ENCODE measurements at places on chromosomes 6 and 20.

- no peaks in the 10 kb centered on the region for H3K27me3 ChIP-seq
- no peaks in the 10 kb centered on the region for H3K4me1 ChIP-seq
- no peak overlapping the region for H3K4me3 ChIP-seq
- no peak for DNase-seq
- no peak overlapping the region for H3K27ac ChIP-seq
- no peaks in the 10 kb centered on the region for H3K36me3 ChIP-seq
These were observed 338.3 kb upstream of the CHD6 start for GRCh38 chr20:41956338-41957074.

- no peaks in the 10 kb centered on the region for H3K27me3 ChIP-seq
- H3K36me3 ChIP-seq = no peaks in the 10 kb centered on the region
- DNase-seq = no peak
These were observed 76.4 kb downstream of the PHACTR2 start for GRCh38 chr6:143754204-143754603.

DNA sequence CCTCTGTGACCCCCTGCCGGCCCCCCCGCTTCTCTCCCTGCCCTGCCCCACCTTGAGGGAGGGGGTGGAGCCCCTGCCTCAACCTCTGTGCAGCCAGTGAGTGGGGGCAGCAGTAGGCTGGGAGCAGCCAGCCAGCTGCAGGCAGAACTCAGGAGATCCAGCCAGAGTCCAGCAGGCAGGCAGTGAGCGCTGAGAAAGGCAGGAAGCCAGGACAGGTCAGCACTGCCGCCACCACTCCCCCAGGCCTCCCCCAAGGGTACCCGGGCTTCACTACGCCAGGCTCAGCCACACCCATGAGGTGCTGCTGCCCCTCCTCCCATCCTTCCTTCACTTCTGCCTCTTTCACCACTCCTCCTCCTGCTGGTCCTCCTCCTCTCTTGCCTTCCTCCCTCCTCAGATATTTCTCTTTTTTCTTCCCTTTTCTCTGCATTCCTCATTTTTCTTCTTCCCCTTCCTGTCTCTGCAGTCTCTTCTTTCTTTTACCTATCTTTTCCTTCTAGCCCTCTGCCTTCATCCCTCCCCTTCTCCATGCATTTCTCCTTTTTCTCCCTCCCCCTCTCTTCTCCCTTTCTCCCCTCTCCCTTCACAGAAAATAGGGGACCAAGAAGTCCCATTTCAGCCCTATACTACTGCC is 11.5 kb downstream of the TMEM63B start:
- H3K36me3 ChIP-seq = peaks cover 92% of the 10 kb centered on the region
- H3K27ac ChIP-seq = no peak overlapping the region
- no peaks in the 10 kb centered on the region for H3K27me3 ChIP-seq
- H3K4me1 ChIP-seq = peaks cover 3% of the 10 kb centered on the region
- no peak for DNase-seq
- H3K4me3 ChIP-seq = no peak overlapping the region

GRCh38 chr6:130322673-130323268 is 43.0 kb upstream of the TMEM200A start:
- no peak overlapping the region for H3K4me3 ChIP-seq
- no peaks in the 10 kb centered on the region for H3K4me1 ChIP-seq
- no peaks in the 10 kb centered on the region for H3K36me3 ChIP-seq
- no peaks in the 10 kb centered on the region for H3K27me3 ChIP-seq
- H3K27ac ChIP-seq = no peak overlapping the region
- no peak for DNase-seq

DNA sequence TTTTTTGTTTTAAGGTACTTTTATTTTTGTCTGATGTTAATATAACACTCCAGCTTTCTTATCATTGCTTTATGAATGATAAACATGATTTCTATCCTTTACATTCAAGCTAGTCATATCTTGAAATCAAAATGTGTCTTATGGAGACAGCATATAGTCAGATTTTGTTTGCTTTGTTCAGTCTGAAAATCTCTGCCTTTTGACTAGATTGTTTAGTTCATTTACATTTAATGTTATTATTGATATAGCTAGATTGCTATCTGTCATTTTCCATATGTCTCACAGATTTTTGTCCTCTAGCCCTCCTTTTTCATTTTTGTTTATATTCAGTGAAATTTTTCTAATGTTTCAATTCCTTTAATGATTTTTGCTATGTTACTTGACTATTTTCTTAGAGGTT is 332.8 kb downstream of the SMOC2 start:
- no peak overlapping the region for H3K27ac ChIP-seq
- H3K4me3 ChIP-seq = no peak overlapping the region
- no peaks in the 10 kb centered on the region for H3K4me1 ChIP-seq
- H3K36me3 ChIP-seq = no peaks in the 10 kb centered on the region
- H3K27me3 ChIP-seq = no peaks in the 10 kb centered on the region

- no peaks in the 10 kb centered on the region for H3K4me1 ChIP-seq
- no peak overlapping the region for H3K4me3 ChIP-seq
- no peaks in the 10 kb centered on the region for H3K27me3 ChIP-seq
- DNase-seq = no peak
- no peaks in the 10 kb centered on the region for H3K36me3 ChIP-seq
These were observed 244.1 kb upstream of the QKI start for GRCh38 chr6:163170294-163170883.

DNA sequence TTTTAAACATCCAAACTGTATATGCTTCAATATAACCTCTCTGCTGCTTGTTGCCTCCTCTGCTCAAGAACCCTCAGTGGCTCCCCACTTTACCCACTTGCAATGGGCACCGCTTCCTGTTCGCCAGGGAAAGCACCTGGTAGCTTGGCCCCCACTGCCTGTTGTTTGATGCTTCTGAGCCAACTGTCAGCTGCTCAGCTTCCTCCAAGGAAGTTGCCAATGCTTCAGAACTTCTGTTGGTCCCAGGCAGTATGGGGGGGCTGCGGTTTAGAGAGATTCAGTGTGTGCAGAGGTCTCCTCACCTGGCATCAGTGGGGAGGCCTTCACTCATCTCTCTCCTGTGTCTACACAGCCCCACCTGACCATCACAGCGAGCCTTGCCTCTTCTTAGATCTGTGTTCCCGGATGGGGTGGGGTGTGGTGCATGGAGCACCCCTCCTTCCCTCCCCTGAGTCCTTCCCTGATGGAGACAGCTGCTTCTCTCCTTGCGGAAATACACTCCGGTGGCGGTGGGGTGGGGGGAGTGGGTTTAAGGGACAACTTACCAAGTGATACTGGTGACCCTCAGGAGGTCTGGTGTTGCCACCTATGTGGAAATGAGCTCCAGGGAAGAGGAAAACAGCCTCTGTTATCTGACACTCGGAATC is 308.1 kb downstream of the CDH26 start:
- peaks cover 19% of the 10 kb centered on the region for H3K27me3 ChIP-seq
- no peaks in the 10 kb centered on the region for H3K4me1 ChIP-seq

- H3K4me1 ChIP-seq = no peaks in the 10 kb centered on the region
- H3K4me3 ChIP-seq = no peak overlapping the region
- no peak for DNase-seq
These were observed 25.5 kb upstream of the SMIM26 start for GRCh38 chr20:18541741-18542140.

GRCh38 chr6:73796881-73797280 is 100.9 kb downstream of the CD109 start:
- H3K27me3 ChIP-seq = no peaks in the 10 kb centered on the region
- no peak overlapping the region for H3K4me3 ChIP-seq
- H3K27ac ChIP-seq = no peak overlapping the region
- DNase-seq = no peak
- H3K36me3 ChIP-seq = peaks cover 5% of the 10 kb centered on the region

- no peak overlapping the region for H3K27ac ChIP-seq
- peaks cover 5% of the 10 kb centered on the region for H3K4me1 ChIP-seq
- H3K27me3 ChIP-seq = no peaks in the 10 kb centered on the region
- H3K4me3 ChIP-seq = no peak overlapping the region
These were observed 26.3 kb downstream of the SPDEF start for GRCh38 chr6:34529665-34530327.

- no peaks in the 10 kb centered on the region for H3K27me3 ChIP-seq
- H3K27ac ChIP-seq = no peak overlapping the region
- H3K36me3 ChIP-seq = no peaks in the 10 kb centered on the region
- no peak overlapping the region for H3K4me3 ChIP-seq
- DNase-seq = no peak
- no peaks in the 10 kb centered on the region for H3K4me1 ChIP-seq
These were observed 499.0 kb upstream of the RNF217 start for GRCh38 chr6:124463271-124463670.

GRCh38 chr6:168095171-168095691 is 16.2 kb upstream of the FRMD1 start:
- H3K36me3 ChIP-seq = no peaks in the 10 kb centered on the region
- no peaks in the 10 kb centered on the region for H3K27me3 ChIP-seq
- H3K4me1 ChIP-seq = no peaks in the 10 kb centered on the region
- no peak overlapping the region for H3K27ac ChIP-seq
- DNase-seq = no peak
- no peak overlapping the region for H3K4me3 ChIP-seq

DNA sequence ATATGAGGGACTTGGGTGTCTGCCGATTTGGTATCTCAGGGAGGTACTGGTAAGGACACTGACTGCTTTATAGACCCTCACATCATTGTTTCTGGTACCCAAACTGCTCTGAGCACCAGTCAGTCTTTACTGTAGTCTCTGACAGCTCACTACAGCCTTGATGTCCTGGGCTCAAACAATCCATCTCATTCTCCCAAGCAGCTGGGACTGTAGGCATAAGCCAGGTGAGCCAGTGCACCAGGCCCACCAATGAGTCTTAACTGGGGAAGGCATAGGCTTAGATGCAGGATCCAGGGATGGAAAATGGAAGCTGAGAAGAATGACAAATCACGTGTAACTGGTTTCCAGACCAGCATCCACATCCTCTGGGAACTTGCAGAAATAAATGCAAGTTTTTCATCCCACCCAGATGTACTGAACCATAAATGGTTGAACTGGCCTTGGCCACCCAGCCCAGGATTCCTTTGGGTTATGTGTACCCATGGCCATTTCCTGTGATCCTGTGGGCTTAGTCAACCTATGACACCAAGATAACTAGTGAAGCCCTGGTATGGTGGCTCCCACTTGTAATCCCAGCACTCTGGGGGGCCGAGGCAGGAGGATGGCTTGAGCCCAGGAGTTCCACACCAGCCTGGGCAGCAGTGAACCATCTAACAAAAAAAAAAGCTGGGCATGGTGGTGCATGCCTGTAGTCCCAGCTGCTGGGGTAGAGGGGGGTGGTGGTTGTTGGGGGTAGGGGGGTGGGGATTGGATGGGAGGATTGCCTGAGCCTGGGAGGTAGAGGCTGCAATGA is 5.8 kb downstream of the TUBB start:
- no peaks in the 10 kb centered on the region for H3K4me1 ChIP-seq
- H3K27me3 ChIP-seq = no peaks in the 10 kb centered on the region
- H3K4me3 ChIP-seq = no peak overlapping the region
- no peak for DNase-seq
- H3K36me3 ChIP-seq = peaks cover 66% of the 10 kb centered on the region

GRCh38 chr6:161214722-161215121 is 59.1 kb downstream of the AGPAT4 start:
- no peaks in the 10 kb centered on the region for H3K4me1 ChIP-seq
- H3K4me3 ChIP-seq = no peak overlapping the region
- H3K27me3 ChIP-seq = no peaks in the 10 kb centered on the region

- H3K4me3 ChIP-seq = no peak overlapping the region
- no peaks in the 10 kb centered on the region for H3K27me3 ChIP-seq
- H3K36me3 ChIP-seq = no peaks in the 10 kb centered on the region
- no peaks in the 10 kb centered on the region for H3K4me1 ChIP-seq
- no peak for DNase-seq
These were observed 44.4 kb upstream of the LOC128125822 start for GRCh38 chr6:63527658-63528514.

GRCh38 chr6:49519660-49520059 is 19.9 kb downstream of the GLYATL3 start:
- no peaks in the 10 kb centered on the region for H3K4me1 ChIP-seq
- H3K27me3 ChIP-seq = no peaks in the 10 kb centered on the region
- H3K4me3 ChIP-seq = no peak overlapping the region
- H3K36me3 ChIP-seq = no peaks in the 10 kb centered on the region
- no peak overlapping the region for H3K27ac ChIP-seq

DNA sequence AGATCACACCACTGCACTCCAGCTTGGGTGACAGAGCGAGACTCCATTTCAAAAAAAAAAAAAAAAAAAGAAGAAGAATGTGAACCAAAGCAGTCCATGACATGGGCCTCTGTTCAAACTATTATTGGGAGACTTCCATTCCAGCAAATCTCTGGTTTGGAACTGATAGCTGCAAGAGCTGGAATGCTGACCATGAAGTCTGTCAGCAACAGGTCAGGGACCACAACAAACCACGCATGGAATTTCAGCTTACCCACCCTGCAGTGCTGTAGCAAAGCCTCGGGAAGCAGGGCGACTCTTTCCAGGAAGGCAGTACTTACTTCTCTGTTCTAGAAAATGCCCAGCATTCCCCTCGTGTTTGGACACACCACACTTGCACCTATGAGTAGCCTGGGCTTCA is 34.1 kb upstream of the TBC1D7 start:
- H3K27me3 ChIP-seq = no peaks in the 10 kb centered on the region
- H3K36me3 ChIP-seq = peaks cover 21% of the 10 kb centered on the region
- no peak overlapping the region for H3K4me3 ChIP-seq

GRCh38 chr6:17907406-17908229 is 79.8 kb downstream of the KIF13A start:
- DNase-seq = peak; percentile 89
- H3K27ac ChIP-seq = peak overlapping the region; percentile 26
- H3K36me3 ChIP-seq = no peaks in the 10 kb centered on the region
- H3K4me1 ChIP-seq = peaks cover 28% of the 10 kb centered on the region
- H3K4me3 ChIP-seq = no peak overlapping the region
- no peaks in the 10 kb centered on the region for H3K27me3 ChIP-seq

- H3K36me3 ChIP-seq = no peaks in the 10 kb centered on the region
- H3K27ac ChIP-seq = no peak overlapping the region
- no peaks in the 10 kb centered on the region for H3K27me3 ChIP-seq
- H3K4me1 ChIP-seq = no peaks in the 10 kb centered on the region
- no peak for DNase-seq
These were observed 312.9 kb upstream of the ARID1B start for GRCh38 chr6:156464100-156464878.

DNA sequence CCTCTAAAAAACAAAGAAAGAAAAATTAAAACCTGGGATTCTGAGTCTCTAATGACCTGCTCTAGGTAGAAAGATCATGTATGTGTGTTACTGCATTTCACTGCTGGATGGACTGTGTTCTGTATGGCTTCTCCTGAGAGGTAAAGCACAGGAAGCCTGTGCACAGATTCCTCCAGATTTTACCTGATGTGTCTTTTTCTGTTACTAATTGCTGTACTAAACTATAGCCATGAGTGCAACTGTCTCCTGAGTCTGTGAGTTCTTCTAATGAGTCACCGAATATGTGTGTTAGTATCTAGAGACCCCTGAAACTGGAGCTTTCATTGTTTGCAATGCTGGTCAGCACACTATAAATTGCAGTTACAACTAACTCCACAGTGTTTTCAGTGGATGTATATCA is 270.8 kb downstream of the CDKAL1 start:
- no peak overlapping the region for H3K4me3 ChIP-seq
- peak overlapping the region; percentile 5 for H3K27ac ChIP-seq
- no peak for DNase-seq
- peaks cover 9% of the 10 kb centered on the region for H3K36me3 ChIP-seq
- H3K27me3 ChIP-seq = no peaks in the 10 kb centered on the region

DNA sequence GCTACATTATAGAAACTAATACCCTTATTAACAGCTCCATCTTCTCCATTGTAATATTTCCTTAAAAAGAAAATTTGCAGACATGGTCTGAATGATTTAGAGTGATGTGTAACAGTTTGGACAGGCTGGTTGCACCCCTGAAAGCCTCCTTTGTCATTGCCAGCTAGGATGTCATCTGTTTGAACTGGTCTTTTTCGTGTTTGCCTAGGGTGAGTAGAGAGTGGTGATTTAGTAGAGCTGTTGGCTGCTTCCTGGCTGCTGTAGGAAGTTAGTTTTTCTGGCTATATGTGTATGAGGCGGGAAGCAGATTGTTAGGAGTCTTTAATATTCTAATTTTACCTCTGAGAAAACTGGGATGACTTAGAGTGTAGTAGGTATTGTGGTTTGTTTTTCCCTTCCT is 101.1 kb downstream of the ZFAND3 start:
- no peaks in the 10 kb centered on the region for H3K4me1 ChIP-seq
- DNase-seq = no peak
- H3K4me3 ChIP-seq = no peak overlapping the region
- peaks cover 4% of the 10 kb centered on the region for H3K36me3 ChIP-seq
